Stimulated activated CD4-positive, alpha-beta T cell treated with anti-CD3 and anti-CD28 coated beads, TNF-alpha, amount 100 ng/mL, for 1 hour (primary cell): ENCODE measurements at places on chromosomes 12 and 14.
A peak's percentile ranks its signal among the peaks of the same experiment; 100 is the strongest.

GRCh38 chr12:38282886-38283285, 33.7 kb upstream of the ALG10B start:
- DNase-seq: no peak

DNA sequence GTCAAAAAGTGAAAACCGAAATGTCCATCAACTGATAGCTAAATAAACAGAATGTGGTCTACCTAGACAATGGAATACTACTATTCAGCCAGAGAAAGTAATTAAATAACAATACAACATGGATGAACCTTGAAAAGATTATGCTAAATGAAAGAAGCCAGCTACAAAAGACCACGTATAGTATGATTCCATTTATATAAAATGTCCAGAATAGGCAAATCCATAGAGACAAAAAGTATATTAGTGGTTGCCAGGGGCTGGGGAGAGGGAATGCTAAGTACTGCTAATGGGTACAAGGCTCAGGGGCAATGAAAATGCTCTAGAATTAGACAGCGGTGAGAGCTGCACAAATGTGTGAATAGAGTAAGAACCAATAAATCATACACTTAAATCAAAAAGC, 29.9 kb downstream of the CDC42BPB start:
- no peak for DNase-seq

DNA sequence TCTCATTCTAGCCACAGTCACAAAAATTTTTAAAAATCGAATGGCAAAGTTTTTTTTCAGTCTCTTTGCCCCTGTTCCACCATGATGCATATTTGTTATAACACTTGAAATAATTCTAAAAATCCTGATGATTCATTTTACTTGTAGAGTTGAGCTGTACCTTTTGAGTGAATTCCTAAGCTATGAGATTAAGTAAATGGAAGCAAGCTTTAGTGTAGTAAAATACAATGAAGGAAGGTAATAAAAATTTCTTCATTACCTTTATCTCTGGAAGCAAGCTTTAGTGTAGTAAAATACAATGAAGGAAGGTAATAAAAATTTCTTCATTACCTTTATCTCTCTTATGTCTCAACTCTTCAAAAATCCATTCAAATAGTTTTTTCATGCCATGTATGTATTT, 46.1 kb downstream of the TMTC3 start:
- no peak for DNase-seq

DNA sequence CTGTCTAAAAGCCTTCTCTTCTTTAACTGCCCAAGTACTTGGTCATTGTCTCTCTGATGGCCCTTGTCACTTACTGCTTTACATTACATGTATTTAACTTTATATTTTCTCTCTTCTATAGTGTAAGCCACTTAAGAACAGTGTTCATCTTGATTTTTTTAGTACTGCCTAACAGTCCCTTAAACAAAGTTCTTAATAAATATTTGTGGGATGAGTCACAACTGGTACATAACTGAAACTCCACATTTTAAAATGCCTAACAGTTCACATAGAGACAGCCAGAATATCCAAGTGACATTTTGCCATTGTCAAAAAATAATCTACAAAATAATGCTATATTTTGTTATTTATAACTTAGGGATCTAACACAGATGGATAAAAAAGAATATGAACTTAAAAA, 146.6 kb downstream of the STXBP6 start:
- no peak for DNase-seq

DNA sequence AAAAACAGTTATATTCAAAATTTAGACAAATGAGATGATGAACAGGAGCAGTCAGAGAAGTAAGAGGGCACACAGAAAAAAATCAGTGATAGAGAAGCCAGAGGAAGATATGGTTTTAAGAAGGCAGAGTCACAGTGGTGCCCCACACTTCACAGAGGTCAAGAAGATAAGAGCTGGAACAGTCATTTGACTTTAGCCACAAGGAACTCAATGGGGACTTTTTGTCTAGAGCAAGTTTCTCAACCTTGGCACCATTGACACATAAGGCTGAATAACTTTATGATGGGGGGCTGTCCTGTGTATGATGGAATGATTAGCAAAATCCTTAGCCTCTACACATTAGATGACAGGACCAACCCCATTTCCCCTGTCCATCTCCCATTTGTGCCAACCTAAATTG, 172.8 kb upstream of the PLEKHG7 start:
- DNase-seq: no peak

GRCh38 chr14:89924268-89924667, 30.3 kb downstream of the EFCAB11 start:
- DNase-seq: no peak

- no peak for DNase-seq
These were observed 114.7 kb upstream of the CRY1 start for GRCh38 chr12:107207931-107208525.

DNA sequence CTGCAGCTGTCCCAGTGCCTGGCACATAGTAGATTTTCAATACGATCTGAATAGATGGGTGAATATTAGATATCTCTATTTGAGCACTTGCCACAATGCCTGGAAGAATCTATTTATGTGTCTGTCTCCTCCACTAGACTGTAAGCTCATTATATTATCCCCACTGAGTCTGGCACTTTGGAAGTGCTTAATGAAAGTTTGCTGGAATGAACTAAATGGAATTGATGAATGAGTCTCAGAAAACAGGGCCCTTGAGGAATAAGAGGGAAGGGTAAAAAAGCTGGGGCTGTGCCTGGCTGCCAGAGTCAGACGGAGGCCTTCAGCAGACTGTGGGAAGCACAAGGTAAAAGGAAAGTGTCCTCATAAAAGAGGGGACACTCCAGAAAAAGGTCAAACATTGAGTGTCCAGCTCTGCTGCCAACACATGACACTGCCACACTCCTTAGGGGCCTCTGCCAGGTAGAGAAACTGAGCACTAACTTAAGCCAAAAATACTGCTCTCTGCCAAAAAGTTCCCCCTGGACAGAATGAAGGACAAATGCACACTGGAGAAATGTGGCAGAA, 39.3 kb downstream of the GLT8D2 start:
- DNase-seq: no peak

- no peak for DNase-seq
These were observed 6.2 kb downstream of the RFC5 start for GRCh38 chr12:118022728-118023109.

DNA sequence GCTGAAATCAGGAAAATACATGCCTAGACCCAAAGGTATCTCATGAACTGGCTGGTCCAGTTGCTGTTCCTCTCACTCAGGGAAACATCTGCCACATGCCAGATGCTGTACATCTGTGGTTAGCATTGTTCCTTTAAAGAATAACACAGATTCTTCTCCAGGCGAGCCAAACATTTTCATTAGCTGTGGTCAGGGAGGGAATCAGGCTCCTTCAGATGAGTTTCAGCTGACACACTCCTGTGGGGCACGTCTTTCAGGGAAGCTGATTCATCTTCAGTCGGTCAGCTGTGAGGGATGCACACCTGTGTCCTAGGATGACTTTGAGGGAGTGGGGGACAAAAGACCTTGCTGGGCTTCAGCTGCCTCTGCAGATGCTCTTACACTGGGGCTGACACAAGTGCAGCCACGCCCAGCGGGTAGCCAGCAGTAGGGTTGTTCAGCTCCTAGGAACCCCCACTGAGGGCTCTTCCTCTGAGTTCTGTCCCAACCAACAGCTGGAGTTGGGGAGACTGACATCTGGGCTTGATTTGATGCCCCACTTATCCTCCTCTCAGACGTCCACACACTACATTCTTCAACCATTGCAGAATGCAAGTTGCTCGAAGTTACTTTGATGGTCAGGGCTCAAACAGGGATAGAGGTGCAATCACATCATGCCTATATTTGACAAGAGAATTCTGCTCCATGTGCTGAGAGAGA, 155.0 kb downstream of the NUAK1 start:
- no peak for DNase-seq

DNA sequence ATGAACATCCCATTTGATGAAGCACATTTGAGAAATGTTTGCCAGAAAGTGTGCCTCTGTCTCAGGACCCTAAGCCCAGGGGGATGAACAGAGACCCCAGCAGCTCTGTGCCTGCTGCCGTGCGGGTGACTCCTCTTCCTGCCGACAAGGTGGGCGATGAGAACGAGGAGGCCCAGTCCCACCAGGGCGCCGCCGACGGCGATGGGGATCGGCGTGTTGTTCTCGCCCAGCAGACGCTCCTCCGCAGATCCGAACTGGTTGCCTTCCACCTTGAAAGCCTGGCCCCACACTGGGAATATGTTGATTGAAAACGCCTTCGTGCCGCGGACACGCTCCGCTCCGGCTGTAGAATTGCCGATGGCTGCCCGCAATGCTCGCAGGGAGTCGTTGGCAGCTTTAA, 44.1 kb downstream of the LRTM2 start:
- no peak for DNase-seq

DNA sequence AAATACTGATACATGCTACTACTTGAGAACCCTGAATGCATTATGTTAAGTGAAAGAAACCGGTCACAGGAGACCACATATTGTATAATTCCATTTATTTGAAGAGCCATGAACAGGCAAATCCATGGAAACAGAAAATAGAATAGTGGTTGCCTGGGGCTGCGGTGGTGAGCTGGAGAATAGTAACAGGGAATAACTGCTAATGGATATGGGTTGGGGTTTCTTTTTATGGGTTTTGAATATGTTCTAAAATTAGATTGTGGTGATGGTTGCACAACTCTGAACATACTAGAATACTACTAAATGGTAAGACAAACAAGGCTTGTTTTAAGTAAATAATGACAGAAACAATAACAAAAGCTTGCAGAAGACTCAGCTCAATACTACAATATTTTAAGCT, 293.0 kb downstream of the BTG1 start:
- DNase-seq: no peak

DNA sequence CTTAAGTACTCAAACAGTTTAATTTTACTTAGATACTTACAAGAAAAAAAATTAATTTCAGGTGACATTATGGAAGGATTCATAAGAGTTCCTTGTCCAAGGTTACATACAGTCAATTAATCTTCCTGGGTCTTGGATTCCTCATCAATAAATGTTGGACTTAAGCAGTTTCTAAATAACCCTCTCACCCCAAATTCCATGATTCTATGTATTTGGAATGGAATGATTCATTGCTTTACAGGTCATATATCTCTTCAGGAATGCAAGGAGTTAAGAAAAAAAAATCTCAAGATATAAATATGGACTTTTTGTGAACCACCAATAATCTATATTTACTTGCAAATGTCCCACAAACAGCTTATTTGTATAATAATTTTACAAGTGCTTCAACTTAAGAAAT, 84.2 kb upstream of the BMP4 start:
- no peak for DNase-seq

GRCh38 chr14:75547552-75548250, 25.4 kb downstream of the BATF start:
- DNase-seq: no peak

- DNase-seq: no peak
These were observed 623.3 kb downstream of the LRFN5 start for GRCh38 chr14:42229976-42230375.

- DNase-seq: no peak
These were observed 102.6 kb downstream of the OTOGL start for GRCh38 chr12:80201908-80202307.

DNA sequence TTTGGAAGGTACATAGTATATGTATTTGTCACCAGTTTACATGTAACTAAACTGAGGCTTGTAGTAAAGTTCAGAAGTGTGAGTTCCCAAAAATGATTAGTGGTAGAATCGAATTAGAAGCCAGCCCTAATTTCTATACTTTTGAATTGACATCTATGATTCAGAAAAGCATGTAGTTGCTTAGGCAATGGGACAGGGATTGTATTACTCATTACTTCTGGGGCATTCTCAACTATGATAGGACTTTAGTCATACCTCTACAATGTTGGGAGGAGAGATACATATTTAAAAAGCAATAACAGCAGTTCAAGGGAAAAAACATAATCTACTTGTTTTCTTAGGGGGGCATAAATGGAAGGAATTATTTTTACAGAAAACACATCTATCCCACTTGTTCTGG, 277.9 kb upstream of the E2F7 start:
- no peak for DNase-seq

GRCh38 chr12:107337346-107338095, 244.2 kb upstream of the CRY1 start:
- DNase-seq: no peak

DNA sequence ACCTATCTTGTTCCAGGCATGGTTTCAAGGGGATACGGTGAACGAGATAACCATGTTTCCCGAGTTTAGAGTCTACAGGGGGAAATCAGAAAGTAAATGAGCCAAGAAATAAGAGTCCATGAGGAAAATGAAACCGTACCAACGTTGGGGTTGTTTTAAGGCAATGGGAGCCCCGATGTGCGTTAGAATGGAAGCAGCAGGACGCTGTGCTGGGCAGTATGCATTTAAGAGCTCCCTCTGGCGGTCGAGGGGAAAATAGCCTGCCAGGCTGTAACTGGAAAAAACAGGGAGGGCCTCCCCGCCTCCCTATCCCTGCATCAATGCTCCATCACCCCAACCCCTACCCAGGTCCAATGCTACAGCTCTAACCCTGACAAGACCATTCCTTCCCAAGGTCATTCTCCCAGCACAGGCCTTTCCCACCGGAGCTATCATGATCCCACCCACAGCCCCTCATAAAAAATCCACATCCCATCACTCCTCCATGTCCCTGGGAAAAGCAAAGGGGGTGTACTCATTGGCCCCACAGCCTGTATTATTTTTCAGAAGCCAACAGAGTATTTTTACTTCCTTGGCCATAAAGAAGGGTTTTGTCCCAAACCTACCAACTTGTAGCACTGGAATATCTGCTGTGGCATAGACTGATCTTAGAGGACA, 226.3 kb upstream of the NOS1 start:
- DNase-seq: no peak

- no peak for DNase-seq
These were observed 30.4 kb upstream of the KCNA5 start for GRCh38 chr12:5013266-5013730.

DNA sequence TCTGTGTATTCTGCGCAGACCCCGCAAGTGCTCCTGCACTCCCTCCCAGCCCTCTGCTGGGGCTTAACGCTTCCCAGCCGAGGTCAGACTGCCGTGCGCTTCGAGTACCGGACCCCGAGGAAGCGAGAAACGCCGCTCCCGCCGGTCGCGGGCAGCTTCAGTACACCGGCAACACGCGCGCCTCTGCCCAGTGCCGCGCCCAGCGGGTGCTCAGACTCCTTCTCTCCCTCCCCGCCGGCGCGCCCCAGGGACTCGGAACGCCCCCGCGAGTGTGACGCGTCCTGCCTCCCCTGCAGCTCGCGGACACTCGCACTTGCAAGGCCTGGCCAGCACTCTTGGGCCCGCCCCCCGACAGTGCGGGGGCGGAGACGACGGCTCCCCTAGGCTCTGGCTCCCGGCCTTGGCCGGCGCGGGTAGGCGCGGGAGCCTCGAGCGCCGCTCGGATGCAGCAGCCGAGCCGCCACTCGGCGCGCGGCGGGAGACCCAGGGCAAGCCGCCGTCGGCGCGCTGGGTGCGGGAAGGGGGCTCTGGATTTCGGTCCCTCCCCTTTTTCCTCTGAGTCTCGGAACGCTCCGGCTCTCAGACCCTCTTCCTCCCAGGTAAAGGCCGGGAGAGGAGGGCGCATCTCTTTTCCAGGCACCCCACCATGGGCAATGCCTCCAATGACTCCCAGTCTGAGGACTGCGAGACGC, at the start of gene PTGER2:
Gene PTGER2, plus strand, starts transcription at position 410 of the 692 bp plus-strand sequence. Its CDS starts 237 bp downstream, at position 647.
- peak; percentile 59 for DNase-seq

- DNase-seq: no peak
These were observed 148.0 kb upstream of the G2E3 start for GRCh38 chr14:30410986-30411385.

GRCh38 chr12:59388176-59388575, 207.7 kb upstream of the SLC16A7 start:
- DNase-seq: no peak
